Gastroesophageal sphincter (tissue), 4 donors: ENCODE measurements at places on chromosomes 3 and 15.

- no peak for ATAC-seq
Observed at GRCh38 chr15:80732818-80733217, 37.7 kb downstream of the ABHD17C start.

DNA sequence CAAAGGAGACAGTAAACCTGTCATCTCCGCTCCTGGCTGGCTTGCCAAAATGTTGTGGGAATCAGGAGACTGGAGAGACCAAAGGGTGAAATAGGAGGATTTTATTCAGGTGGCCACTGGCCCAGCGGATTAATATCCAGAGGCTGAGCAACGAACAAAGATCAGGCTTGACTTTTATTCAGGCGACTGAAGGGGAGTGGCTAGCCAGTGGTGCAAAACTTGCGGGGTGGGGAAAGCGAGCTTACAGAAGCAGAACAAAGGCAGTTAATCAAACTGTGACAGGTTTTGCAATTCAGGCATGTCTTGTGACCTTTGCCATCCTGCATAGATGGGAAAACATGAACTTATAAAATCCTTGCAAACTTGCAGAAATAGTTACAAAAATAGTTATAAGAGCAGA is 19.8 kb upstream of the ACAD9 start:
- ATAC-seq, result no peak

- no peak for ATAC-seq
Observed at GRCh38 chr3:1421577-1421976, 328.8 kb downstream of the CNTN6 start.

DNA sequence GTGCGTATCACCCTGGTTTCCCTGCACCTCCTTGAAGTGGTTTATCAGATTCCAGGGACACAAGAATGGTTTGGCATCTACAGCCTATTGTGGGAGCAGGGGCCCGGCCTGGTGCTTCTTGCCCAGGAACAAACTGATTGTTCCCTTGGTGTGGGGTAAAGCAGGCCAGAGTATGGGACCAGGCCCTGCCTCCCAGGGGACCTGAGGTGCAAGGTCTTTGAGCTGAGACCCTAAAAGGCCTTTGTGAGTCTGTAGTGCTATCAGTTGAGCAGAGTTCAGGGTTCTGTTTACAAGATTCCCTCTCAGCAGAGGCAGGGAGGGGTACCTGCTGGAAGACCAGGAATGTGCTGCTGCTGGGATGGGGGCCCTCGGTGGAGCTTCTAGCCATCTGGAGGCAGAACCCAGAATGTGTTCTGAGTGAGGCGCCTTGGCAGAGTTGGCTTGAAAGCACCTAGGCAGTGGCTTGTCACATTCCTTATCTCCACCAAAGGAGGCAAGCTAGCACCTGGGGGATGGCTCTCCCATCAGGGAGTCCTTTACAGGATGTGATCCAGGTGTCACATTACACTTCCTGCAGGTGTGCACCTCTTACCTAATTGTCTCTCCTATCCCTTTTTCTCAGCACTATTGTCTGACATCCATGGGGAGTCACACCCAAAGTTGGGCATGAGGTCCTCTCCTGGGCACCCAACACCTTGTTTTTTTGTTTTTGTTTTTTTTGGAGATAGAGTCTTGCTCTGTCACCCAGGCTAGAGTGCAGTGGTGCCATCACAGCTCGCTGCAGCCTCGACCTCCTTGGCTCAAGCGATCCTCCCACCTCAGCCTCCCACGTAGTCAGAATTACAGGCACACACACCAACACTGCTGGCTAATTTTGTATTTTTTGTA is 13.1 kb downstream of the FLNB start:
- no peak for ATAC-seq

GRCh38 chr15:27499191-27499590 is 528.2 kb downstream of the GABRG3 start:
- no peak for ATAC-seq

DNA sequence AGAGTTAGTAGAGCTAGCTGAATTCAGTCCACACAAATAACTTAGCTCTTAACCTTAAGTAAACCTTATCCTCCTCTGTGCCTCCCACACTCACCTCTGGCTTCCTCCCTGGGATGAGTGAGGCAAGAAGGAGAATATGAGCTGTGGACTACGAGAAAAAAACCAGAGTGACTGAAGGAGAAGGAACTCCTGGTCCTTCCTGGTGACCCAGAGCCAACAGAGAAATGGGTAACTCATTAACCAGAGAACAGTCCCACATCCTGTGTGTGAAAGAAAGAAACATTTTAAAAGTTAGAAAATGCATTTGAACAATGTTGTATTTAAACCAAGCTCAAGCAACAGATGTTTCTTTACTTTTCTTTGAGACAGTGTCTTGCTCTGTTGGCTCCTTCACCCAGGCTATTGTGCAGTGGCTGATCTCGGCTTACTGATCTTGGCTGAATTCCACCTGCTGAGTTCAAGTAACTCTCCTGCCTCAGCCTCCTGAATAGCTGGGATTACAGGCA is 27.5 kb upstream of the FAM81A start:
- ATAC-seq, result no peak

DNA sequence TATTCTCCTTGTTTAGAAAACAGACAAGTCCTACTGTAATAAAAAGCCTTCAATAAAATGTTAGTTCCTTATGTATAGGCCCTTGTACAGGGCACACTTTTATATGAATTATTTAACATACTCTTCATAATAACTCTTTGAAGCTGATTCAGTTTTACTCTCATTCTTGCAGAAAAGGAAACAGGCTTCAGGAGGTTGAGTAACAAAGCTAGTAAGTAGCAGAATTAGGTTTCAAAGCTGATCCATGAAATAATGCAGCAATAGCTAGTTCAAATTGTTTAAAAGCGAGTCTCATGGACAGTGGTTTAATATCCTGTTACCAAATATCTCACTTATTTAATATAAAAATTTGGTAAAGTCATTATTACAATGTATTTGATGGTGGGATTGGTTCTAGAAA is 25.0 kb downstream of the TCF12 start:
- no peak for ATAC-seq

GRCh38 chr15:39621976-39622375 is 41.1 kb downstream of the THBS1 start:
- no peak for ATAC-seq

DNA sequence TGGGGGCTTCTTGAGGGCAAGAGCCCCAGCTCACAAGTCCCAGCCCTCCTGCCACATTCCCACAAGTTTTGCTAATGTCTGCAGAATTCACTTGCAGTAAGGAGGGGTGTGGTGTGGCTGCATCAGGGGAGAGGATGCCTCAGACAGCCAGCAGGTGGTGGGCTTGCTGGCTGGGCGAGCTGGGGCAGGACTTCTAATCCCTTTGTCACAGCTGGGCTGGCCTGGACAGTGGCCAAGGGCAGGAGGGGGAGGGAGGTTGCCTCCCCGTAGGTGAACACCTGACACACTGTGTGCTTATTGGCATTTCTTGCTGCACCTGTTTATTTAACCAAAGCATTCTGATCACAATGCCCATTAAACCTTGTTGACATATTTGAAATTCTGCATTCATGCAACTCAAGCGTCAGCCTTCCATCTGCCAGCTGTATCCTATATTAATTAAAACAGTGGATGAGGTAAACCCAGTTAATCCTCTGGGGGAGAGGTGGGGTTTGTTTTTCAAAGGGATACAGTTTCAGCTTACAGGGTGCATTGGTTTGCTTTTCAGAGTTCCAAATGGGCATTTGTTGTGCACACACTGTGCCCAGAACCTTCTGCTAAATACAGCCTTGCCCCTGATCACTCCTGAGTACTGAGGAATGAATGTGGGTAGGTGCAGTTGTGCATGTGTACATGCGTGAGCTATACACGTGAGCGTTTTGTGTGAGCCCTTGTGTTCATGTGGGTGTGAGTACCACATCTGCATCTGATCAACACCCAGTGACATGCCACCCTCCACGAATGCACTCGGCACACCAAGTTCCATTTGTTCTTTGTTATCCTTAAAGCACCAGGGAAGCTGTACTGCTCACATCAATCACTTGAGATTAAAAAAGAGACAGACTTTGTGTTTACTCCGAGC is 268.7 kb downstream of the XXYLT1 start:
- peak; percentile 17 for ATAC-seq

GRCh38 chr3:193134856-193135255 is 106.2 kb upstream of the PLAAT1 start:
- peak; percentile 34 for ATAC-seq

- ATAC-seq, result no peak
Observed at GRCh38 chr15:35851491-35851890, 305.5 kb upstream of the DPH6 start.

DNA sequence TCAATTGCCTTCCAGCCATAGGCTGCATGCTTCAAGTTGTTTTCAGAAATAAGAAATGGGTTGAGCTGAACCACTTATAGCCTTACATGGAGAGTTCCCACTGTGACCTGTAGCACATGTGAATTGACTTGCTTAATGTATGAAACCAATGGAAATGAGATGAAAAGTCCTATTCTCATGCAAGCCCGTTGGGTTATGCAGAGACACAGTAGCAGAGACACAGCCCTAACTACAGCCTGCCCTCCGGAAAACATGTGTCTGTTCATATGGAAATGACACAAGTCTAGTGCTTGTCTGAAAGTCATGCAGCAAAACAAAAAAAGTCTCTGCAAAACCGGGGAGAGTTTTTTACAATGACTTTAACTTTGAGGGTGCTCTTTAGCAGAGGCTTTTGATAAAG is 14.5 kb downstream of the HIGD2B start:
- ATAC-seq, result no peak

GRCh38 chr3:169218314-169218983 is 445.1 kb downstream of the MECOM start:
- peak; percentile 70 for ATAC-seq

DNA sequence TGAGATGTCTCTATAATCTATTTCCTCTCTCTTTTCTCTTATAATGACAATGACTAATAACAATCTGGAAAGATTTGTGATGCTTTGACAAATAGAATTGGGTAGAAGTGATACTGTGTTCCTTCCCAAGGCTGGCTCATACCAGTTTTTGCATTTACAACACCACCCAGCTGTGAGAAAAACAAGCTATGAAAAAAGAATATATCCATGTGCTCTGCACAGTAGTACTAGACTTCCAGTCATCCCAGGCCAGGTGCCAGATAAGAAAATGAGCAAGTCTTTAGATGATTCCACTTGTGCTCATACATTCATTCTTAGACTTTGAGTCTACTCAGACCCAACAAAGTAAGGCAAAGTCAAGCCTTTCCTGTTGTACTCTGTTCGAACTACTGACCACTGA is 350.2 kb upstream of the POU1F1 start:
- no peak for ATAC-seq

GRCh38 chr3:57068437-57069089 is 8.1 kb downstream of the SPATA12 start:
- ATAC-seq, result peak; percentile 88

- no peak for ATAC-seq
Observed at GRCh38 chr3:196661400-196661799, 21.9 kb downstream of the NRROS start.

DNA sequence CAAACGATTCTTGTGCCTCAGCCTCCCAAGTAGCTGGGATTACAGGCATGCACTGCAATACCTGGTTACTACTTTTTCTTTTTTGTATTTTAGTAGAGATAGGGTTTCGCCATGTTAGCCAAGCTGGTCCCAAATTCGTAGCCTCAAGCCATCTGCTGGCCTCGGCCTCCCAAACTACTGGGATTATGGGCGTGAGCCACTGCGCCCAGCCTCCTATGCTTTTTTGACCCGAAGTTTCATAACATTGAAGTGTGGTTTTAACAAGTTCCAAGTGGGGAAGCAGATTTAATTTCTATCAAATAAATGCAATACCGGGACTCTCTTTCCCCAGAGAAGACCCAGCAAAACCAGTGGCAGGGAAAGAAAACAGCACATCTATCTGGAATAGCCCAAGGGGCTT is 13.7 kb downstream of the SH3BP5 start:
- ATAC-seq, result no peak
